Foreskin keratinocyte (primary cell): ENCODE measurements at places on chromosomes 2 and 18.

DNA sequence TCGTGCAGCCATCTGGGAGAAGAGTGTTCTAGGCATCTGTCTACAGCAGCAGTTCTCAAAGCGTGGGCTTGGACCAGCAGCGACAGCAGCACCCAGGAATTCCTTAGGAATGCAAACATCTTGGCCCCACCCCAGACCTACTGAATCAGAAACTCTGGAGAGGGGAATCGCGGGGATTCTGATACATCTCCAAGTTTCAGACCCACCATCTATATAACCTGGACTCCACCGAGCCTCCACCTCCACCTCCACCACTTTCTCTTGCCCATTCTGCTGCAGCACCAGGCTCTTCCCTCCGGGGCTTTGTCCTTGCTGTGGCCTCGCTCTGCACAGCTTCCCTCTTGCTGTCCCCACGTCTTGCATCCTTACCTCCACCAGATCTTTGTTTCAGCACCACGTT is 256.4 kb downstream of the BCL2 start:
- DNase-seq: no peak

DNA sequence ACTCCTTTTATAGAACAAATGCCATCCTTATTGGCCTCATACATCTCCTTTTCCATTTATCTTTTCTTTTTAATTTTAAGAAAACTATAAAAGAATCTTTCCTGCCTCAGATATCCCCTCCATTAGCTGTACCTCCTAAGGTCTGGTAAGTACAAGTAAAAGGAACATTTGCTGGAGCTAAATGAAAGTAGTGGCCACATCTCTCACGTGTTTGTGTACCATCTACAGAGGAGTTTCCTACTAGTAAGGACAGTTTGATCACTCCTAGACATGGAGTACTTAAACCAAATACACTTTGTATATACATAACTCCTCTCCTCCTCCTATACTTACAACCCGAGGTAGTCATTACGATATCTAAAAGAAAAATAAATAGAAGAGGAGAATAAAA is 504.8 kb downstream of the LRRTM4 start:
- DNase-seq: no peak

GRCh38 chr2:28351621-28352020 is 41.0 kb upstream of the FOSL2 start:
- DNase-seq: no peak

DNA sequence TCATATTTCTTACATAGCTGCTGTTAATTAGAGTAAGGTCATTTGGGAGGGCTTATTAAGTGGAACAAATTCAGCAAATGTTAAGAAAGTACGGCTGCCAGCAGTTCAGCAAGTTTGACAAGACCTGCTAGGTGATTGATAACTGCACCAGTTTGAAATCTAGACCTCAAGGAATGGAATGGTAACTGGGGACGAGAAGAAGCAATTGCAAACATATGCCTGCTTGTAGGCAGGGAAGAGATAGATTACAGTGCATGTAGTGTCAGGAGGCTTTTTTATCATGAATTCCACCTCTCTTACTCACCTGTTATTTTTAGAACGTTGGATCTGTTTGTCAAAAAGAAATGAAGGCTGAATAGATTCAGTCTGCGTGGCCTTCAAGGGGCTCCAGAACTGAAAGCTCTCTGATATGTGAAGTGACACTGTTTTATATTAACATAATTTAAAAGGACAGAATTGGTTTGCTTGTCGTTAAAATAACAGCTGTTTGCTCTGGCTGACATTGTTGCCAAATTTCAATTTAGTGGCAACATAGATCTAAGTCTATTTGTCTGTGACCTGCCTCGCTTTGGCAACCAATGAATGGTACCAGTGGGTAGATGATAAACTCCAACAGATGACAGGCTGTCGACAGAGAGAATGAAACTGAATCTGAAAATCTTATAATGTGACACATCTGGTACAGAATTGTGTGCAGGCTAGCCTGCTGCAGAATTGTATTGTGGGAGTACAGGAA is 199.3 kb downstream of the ZNF407 start:
- peak; percentile 49 for DNase-seq

DNA sequence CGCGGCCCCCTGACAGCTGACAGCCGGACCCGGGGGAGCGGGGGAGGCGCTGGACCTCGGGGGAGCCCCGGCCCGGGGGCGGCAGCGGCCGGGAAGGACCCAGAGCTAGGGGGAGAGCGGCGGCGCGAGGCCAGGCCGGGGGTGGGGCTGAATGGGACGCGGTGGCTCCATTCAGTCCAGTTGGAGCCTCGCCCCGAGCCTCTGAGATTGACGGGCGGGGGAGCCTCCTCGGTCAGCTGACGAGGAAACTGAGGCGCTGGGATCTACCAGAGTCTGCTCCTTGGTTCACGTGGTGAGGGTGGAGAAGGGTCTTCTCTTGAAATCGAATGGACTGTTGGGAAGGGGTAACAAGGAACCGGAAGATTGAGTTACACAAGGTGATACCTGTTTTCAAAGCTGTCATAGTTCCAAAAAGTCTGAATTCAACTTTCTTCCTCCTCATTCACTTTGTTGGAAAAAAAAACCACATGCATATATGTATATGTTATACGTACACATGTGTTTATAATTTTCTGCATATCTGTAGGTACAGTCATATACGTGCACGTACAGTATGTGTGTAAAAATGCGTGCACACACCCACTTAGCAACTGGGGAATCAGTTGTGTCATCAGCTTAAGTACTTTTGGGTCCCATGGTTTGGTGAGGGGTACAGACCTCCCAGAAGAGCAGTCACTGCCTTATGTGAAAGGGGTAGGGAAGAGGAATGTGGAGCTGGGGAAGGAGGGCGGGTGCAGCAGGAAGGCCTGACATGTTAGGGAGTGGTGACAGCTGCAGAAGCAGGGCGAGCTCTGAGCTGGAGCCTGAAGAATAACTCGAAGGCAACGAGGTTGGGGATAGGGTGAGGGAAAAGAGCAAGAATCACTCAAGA is 628 bp downstream of the PPP1R7 start:
- no peak for DNase-seq

- no peak for DNase-seq
Observed at GRCh38 chr2:89837962-89838625, 1146.6 kb downstream of the RPIA start.

GRCh38 chr2:96832754-96833507 is 10.9 kb downstream of the ANKRD23 start:
- DNase-seq: no peak

DNA sequence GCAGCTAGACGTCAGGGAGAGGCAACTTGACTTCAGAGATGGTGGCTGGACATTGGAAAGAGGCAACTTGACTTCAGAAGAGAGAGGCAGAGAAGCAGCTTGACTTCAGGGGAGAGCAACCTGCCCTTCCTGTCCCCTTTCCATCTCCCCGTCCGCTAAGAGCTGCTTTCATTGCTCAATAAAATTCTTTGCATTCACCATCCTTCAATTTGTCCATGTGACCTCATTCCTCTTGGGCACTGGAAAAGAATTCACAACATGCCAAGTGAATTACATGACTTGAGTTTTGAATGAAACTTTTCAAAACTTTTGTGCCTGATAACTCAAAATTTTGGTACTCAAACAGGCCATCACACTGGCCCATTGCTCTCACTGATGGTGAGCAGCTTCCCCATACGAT is 158.9 kb downstream of the DPP4 start:
- DNase-seq: no peak

DNA sequence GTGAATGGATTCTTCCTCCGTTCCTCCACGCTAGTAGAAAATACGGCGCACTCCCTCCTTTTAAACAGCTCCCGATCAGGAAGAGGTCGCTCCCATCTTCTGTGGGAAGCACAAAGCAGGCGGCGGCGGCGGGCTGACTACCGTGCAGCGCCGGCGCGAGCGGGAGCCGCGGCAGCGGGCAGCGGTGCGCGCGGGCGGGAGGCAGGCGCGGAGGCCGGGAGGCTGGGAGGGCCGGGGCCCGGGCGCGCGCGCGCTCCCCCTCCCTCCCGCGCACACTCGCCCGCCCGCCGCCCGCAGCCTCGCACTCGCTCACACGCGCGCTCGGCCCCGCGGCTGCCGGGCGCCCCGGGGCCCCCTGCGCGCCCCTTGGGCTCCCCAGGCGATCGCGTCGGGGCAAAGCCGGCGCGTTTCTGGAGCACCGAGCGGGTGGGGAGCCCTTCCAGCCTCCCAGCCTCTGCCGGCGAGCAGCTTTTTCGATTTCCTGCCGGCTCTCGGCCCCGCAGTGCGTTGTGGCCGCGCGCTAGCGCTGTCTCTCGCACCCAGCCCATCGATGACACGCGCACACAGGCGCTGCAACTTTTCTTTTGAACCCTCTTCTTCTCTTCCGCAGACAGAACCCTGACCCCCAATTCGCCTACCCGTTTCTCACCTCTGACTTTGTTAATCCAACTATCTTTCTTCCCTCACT is at the start of gene SLC8A1:
SLC8A1 (minus strand) TSS at position 173 of the 688 bp plus-strand sequence.
- no peak for DNase-seq

DNA sequence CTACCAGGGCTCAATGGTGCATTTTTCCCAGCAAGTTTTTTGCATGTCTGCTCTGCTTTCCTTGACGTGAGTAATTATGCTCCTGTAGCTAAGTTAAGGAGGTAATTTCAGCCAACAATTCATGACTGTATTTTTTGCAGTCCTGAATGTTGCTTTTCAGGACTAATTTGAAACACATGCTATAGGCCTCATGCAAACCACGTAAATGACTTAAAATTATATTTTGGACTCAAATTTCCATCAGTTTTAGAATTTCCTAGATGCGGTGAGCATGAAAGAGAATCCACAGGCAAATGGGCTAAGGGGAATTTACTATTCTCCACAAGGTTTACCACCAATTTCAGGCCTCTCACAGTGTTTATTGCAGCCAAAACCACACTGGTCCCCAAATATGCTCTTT is 589.9 kb upstream of the LRRTM1 start:
- DNase-seq: no peak

- DNase-seq: no peak
Observed at GRCh38 chr2:172234716-172235691, 132.3 kb upstream of the DLX2 start.

GRCh38 chr18:51953521-51953920 is 386.5 kb upstream of the DCC start:
- no peak for DNase-seq

DNA sequence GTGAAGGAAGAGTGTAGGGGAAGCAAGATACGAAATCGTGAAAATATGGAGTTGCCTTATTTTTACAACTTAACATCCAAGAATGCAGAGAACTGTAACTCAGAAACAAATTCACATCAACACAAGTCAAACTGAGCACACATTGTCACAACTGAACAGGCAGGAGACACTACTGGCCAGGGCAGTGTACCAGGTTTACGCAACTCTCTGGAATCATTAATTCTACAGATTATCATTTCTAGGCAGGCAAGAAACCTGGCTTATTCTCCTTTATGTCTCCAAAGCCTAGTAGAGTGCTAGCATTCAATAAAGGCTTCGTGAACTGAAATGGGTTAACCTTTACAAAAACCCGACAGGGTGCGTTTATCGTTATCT is 584 bp downstream of the COA5 start:
- no peak for DNase-seq

GRCh38 chr2:19349911-19350677 is 8.3 kb downstream of the OSR1 start:
- DNase-seq: no peak

- no peak for DNase-seq
Observed at GRCh38 chr2:10475221-10475722, 27.1 kb upstream of the ODC1 start.

- DNase-seq: peak; percentile 81
Observed at GRCh38 chr2:39069136-39069515, 51.7 kb downstream of the SOS1 start.

- no peak for DNase-seq
Observed at GRCh38 chr2:191250986-191251385, 5.8 kb downstream of the MYO1B start.

GRCh38 chr2:12501469-12502158 is 215.1 kb upstream of the TRIB2 start:
- no peak for DNase-seq

DNA sequence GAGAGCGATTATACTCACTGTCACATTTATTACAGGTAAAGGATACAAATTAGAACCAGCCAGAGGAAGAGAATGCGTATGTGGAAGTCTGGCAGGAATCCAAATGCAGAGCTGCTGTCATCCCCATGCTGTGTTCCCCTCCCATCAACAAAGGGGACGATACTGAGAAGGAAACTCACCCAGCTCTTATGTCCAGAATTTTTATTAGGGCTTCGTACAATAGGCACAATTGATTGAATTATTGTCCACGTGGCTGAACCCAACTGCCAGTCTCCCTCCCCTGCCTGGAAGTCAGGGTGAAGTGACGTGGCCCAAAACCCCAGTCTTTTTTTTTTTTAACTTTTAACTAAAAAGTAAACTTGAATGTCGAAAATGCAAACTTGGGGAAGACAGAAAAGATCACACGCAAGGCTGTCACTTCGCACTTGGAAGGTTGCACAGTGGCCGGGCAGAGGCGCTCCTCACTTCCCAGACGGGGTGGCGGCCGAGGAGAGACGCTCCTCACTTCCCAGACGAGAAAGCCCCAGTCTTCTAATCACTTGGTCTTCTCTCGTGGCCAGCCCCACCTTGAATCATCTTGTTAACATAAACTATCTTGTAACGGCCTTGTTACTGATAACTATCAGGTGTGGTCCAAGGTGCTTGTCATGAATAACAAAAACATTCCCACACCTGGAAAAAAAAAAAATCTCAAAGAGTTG is 40.0 kb upstream of the ITSN2 start:
- no peak for DNase-seq

DNA sequence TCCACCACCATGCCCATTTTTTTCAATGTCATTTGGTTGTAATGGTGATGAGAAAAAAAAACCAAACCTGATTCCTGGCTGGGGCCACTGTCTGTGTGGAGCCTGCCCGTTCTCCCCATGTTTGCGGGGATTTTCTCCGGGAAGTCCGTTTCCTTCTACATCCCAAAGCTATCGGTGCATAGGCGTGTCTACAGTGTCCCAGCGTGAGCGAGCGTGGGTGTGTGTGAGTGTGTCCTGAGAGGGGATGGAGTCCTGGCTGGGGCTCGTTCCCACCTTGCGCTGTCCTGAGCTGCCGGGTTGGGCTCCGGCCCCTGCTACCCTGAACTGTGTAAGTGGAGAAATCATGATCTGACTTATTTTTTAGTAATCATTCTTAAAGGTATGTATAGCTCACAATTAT is 7.3 kb upstream of the ZAP70 start:
- DNase-seq: no peak

GRCh38 chr2:236180076-236180816 is 12.1 kb upstream of the GBX2 start:
- peak; percentile 82 for DNase-seq

GRCh38 chr2:133633881-133634409 is 65.7 kb upstream of the NCKAP5 start:
- peak; percentile 81 for DNase-seq

GRCh38 chr2:122445003-122445402 is 689.6 kb downstream of the TSN start:
- no peak for DNase-seq

DNA sequence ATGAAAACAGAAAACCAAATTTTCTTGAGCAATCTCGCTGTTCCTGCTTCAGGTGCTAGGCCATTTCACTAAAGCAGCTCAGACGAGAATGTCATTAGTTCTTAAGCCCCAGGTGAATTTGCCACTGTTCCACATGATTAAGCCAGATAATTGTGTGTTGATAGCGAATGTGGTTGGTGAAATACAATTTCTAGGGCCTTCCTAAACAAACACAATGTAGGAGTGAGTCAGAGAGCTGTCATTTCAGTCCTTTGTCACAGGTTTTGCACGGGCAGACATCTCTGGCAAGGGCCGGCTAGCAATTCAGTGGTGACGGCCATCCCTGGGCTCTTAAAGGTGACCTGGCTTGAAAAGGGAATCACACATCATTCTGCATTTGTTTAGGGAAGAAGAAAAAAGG is 170.7 kb downstream of the TMEM182 start:
- DNase-seq: no peak

- DNase-seq: no peak
Observed at GRCh38 chr2:98382739-98383138, 36.5 kb downstream of the CNGA3 start.
